ENCODE measurements at places on chromosomes 1 and 21.

DNA sequence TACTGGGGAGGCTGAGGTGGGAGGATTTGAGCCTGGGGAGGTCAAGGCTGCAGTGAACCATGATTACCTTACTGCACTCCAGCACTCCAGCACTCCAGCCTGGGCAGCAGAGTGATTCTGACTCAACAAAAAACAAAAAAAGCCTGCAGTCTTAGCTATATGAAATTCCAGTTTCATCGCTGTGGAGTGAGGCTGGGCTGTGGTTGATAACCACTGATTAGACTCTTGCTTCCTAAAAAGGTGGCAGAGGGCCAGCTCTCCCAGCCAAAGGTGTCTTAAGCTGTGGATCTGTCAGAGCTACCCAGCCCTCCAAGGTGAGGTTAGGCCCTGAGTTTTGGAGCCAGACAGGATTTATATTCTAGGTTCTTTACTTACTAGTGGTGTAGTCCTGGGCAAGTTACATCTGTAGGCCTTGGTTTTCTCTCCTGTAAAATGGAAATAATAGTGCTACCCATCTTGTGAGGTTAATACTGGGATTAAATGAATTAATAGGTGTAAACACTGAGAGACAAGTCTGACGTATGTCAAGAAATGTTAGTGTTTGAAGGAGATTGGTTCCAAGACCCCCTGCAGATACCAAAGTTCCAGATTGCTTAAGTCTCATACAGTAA, 35.9 kb downstream of the TMCC2 start:
- no peak for DNase-seq

DNA sequence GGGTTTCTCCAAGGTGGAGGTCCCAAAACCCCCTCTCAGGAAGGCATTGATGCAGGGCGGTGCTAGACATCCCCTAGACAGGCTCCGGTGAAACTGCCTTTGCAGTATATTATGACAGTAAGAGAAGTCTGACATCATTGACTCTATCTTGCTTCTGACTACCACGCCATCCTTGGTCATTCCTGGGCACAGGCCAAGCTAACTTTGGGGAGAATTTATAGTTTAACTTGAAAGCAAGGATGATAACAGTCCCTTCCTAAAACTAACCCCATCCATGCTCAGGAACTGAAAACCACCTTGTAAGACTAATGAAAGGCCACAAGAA, 30.3 kb downstream of the RSPH1 start:
- no peak for DNase-seq

- DNase-seq = no peak
Observed at GRCh38 chr1:205945069-205945468, 1.8 kb upstream of the SLC26A9 start.

GRCh38 chr1:169484101-169484500, 1.6 kb downstream of the SLC19A2 start:
- peak; percentile 74 for DNase-seq

DNA sequence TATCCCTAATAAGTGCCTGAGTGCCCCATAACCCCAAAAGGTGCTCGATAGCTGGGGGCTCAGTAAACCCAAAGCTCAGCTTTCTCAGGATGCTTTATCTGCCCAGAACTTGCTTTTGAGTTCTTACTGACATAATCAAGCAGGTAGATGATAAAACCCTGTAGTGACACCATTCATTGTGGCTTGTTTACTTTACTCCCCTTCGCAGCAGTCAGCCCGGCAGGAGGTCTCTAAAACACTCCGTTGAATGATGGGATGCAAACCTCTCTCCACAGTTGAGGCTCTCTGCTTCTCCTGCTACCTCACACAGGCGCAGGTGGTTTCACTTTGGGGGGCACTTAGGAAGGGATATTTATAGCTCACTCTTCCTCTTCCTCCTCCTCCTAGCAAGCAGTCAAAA, 349.4 kb downstream of the HLX start:
- DNase-seq = no peak

DNA sequence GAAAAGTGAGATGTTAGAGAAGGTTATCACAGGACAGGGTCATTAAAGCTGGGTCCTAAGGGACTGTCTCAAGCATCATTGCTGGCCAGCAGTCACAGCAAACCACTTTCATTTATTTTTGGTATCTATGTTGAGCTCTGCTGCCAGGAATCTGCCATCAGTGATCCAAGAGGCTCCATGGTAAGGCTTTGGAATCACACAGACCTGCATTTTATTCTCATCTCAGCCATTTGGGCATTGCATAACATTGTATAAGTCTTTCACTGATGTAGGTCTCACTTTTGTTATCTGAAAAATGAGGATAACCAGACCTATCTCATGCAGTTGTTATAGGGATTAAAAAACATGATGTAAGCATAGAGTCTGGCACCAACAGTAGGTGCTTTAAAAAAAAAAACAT, 77.5 kb downstream of the OMA1 start:
- no peak for DNase-seq

GRCh38 chr1:248688527-248689298, 13.9 kb downstream of the OR14I1 start:
- DNase-seq = no peak

GRCh38 chr1:213484758-213485157, 433.7 kb downstream of the RPS6KC1 start:
- DNase-seq = no peak

DNA sequence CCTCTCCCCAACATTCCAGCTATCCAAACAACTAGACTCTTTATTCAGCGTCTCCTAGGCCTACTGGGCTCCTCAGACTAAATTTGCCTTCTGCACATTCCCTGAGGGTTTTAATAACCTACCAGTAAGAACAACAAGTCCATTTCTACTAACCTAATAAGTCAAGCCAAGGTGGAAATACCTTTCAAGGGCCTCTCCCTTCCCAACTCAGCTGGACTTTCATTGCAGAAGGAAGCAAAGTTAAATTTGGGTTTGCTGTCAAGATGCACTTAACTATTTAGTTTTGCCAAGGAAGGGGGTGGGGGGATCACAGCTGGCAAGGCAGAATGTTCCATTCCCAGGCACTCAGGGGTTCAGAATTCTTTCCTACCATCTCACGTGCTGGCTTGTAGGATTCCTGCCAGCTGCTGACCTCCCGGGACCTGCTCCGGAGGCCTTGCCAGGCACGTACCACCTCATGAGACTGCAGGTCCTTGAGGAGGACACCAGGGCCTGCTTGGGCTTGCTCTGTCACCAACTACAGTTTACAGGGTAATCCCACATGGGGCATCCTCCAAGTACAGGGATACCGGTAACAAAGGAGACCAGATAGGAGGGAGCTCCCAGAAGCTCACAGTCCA, 29.8 kb downstream of the SLC30A1 start:
- no peak for DNase-seq

DNA sequence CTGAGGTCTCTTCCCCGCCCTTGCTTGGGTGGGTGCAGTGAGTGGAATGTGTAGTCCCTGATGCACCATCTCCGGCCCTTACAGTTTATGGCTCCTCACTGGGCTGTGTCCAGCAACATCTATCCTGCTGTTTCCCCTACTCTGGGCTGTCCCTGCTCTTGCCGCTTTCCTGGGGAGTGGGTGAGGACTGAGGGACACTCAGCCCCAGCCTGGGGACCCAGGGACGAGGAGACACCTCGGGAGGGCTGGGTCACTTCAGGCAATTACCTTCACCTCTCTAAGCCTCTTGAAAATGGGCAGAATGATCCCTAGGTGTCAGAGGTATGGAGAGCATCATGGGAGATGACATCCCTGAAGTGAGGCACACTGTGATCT, 13.6 kb upstream of the LRP8 start:
- no peak for DNase-seq

- no peak for DNase-seq
Observed at GRCh38 chr1:230792691-230793462, 45.7 kb downstream of the CAPN9 start.

- DNase-seq = no peak
Observed at GRCh38 chr1:14817223-14818170, 219.0 kb downstream of the KAZN start.

DNA sequence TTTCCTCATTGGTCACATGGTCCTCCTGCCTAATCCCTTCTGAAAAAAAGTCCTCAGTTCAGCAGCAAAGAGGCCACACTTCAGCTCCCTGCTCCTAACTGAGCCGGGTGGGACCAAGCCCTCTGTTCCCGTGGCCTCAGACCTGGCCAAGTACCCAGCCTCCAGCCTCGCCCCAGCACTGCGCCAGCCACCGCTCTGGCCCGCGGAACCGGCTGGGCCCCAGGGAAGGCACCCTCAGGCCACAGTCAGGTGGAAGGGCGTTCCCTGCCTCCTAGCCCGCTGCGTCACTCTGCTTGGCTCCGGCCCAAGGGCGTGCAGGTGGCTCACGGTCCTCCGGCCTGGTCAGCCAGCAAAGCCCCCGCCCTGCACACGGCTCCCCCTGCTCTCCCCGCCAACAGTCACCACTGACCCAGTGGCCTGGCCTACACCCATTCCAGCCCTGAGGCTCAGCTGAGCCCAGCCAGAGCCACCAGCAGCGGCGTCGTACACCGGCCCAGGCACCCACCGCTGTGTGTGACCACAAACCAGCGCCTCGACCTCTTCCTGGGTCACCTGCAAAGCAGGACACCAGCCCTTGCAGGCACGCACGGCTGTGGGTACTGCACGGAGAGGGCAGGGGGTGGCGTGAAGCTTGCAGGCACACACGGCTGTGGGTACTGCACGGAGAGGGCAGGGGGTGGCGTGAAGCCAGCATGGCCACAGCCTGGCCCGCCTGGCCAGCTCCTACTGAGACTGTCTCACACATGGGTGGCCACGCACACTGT, 19.4 kb downstream of the NADK start:
- DNase-seq = no peak

GRCh38 chr1:223845037-223845809, 524 bp downstream of the TP53BP2 start:
- DNase-seq = peak; percentile 4

DNA sequence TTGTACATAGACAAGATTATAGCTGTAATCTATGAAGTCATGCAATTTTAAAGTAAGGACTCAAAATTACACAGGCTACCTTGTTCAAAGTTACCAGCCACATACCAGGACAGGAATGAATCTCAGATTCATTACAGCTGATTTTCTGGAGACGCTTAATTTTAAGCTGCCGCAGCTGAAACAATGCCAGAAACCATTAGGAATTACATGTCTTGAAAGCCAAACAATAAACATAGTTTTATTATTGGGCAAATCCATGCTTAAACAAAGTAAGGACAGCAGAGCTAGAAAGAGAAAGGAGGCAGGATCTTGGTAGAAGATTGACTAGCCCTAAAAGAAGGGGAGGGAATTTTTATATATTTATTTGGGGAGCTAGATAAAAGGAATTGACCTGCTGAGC, 19.2 kb upstream of the CD1D start:
- no peak for DNase-seq

DNA sequence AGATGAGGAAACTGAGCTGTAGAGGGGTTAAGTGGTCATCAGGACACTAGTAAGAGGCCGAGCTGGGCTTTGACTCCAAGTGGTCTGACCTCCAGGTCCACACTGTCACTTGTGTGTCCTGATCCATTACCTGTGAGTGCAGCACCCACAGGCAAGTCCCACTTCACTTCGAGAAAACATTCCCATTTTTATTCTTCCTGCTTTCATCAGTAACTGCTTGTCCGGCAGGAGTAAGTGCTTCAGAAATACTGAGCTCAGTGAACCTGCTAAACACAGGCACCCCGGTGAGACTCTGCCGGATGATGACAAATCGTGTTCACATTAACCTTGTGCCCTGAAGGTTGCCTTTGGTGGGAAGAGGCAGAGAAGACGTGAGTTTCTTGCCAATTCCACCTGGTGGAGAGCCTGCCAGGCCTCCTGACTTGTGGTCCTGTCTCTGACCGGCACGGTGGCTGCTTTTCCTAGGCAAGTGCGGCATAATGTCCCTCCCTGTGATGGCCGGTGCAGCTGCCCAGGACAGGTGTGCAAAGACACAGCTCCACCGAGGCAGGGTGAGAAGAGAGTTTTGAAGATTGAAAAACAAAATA, 29.4 kb downstream of the ZBTB18 start:
- no peak for DNase-seq

GRCh38 chr1:78096017-78096416, 50.3 kb downstream of the GIPC2 start:
- DNase-seq = no peak

GRCh38 chr1:54329312-54330003, 76.7 kb downstream of the SSBP3 start:
- DNase-seq = no peak

GRCh38 chr1:174060090-174060489, 37.9 kb upstream of the RC3H1 start:
- DNase-seq = no peak

GRCh38 chr1:234531151-234531635, 52.2 kb upstream of the TARBP1 start:
- DNase-seq = no peak

DNA sequence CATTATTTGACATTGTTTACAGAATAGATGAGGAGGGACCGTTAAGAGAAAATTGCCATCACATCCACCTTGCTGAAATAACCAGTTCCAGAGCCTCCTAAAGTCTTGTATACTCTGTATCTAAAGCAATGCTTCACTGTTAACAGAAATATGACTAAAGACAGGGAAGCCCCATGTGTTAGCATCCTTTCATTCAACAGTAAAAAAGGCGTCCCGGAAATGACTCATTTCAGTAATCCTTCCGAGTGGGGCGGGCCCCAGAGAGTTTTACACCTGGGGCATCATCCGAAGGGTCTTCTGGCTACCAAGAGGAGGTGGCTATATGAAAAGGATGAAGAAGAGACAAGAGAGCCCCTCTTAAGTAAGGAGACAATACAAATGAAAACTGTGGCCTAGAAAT, 227.2 kb downstream of the SLC45A1 start:
- DNase-seq = no peak

DNA sequence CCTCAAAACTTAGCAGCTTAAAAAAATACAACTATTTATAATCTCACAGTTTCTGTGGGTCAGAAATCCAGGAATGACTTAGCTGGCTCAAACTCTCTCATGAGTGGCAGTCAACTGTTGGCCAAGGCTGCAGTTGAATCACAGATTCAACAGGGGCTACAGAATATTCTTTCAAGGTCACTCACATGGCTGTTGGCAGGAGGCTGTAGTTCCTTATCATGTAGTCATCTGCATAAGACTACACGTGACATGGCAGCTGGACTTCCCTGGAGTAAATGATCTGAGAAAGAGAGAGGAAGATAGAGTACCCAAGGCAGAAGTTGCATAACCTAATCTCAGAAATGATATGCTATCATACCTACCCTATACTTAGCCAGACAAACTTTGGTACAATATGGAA, 75.2 kb upstream of the TSPAN2 start:
- no peak for DNase-seq

DNA sequence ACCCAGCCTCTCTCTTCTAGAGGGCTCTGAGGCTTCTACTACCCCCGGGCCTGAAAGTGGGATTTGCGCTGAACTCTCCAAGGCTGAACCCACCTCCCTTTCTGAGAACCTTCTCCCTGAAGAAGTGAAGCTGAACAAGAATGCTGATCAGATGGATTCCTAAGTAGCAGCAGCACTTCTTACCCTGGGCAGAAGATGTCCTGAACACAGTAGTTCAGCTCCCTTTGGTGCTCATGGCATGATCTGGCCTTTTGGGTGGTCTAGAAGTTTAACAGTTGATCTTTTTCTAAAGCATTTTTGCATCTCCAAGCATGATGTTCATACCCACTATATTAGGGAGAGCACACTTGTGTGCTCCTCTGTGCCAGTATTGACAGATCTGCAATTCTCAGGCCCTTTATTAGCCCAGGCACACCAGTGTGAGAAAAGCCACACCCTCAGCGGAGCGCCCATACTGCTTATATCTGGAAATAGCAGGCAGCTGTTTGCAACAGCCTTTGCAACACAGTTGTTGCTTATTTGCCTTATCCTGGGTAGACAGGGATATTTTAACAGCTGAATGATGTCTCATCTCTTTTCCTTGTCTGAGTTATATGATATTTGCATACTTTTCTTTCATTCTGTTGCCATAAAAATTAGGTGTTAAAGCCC, 34.2 kb downstream of the CNN3 start:
- no peak for DNase-seq
